ENCODE measurements at places on chromosomes 7 and 10.

- DNase-seq, result no peak
These were observed 66.4 kb upstream of the ATRNL1 start for GRCh38 chr10:115026746-115027140.

DNA sequence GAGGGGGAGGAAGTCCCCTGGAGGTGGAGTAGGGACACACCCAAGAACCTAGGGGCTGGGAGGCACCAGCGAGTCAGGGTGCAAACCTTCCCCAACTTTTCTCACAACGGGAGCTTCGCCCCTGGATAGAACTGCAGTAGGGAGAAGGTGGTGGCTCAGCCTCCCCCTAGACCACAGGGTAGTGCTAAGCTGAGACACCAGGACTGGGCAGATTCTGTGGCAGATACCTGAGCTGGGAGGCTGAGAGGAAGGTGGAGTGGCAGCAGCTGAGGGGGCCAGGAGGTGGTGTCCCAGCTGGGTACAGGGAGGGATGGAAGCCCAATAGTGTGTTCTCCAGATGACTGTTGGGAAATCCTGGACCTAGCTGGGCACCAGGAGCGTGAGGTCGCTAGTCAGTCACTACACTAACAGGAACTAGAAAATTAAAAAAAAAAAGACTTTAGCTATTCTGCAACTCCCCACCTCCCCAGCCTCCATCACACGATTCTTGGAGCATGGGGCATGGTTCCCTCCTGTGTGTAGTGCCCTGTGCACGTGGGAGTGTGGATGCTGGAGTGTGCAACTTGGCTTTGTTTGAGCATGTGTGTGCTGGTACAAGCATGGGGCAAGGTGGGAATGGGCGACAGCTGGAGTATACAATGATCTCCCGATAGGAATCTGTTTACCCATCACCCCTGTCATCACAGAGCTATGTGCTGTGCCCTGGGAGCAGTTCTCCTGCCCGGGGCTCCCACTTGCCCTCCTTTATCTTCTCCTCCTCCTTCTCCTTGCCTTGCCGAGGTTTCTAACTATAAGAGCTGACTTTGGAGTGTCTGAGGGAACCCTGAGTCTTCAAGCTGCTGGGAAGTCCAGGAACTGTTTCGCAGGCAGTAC is 8.8 kb upstream of the TRPV6 start:
- no peak for DNase-seq

DNA sequence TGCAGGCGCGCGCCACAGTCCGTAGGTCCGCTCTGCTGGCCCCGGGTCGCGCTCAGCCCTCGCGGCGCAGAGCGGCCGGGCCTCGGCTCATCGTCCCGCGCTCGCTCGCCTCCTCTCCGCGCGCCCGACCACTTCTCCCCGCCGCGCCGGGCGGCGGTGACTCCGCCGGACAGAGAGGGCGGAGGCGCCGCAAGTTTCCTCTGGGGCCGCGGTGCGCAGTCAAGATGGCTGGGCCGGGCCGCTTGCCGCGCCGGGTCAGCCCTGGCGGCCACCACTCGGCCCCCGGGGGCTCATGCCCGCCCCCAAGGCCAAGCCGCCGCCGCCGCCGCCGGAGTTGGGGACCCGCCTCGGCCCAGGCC is 441 bp downstream of the FZD8 start:
- DNase-seq, result no peak

DNA sequence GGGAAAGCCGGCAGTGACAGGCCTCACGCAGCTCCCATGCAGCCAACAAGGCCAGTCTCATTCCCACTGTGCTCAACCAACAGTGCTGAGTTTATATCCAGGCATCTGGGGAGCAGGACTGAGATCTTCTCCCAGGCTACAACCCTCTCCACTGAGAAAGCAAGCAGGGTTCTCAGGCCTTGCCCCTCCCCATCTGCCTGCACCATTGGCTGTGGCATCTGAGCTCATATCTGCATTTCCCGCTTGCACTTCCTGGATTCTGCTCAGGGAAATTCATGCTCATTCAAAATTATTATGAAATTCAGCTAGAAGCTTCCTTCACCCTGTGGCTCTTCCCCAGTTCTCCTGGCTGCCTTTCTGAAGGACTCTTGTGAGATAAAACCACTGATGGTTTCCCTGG is 1029.0 kb downstream of the GRM8 start:
- DNase-seq, result no peak

- no peak for DNase-seq
These were observed 13.9 kb downstream of the VENTX start for GRCh38 chr10:133251388-133252222.

- DNase-seq, result no peak
These were observed 16.1 kb downstream of the R3HCC1L start for GRCh38 chr10:98150544-98150943.

- no peak for DNase-seq
These were observed 99.9 kb downstream of the OAT start for GRCh38 chr10:124318811-124319210.

- DNase-seq, result no peak
These were observed 137.4 kb upstream of the KCNMA1 start for GRCh38 chr10:77774940-77775391.

GRCh38 chr10:78811174-78811573 is 257.6 kb upstream of the ZMIZ1 start:
- DNase-seq, result no peak

GRCh38 chr7:412313-412710 is 107.3 kb downstream of the PDGFA start:
- DNase-seq, result peak; percentile 34

DNA sequence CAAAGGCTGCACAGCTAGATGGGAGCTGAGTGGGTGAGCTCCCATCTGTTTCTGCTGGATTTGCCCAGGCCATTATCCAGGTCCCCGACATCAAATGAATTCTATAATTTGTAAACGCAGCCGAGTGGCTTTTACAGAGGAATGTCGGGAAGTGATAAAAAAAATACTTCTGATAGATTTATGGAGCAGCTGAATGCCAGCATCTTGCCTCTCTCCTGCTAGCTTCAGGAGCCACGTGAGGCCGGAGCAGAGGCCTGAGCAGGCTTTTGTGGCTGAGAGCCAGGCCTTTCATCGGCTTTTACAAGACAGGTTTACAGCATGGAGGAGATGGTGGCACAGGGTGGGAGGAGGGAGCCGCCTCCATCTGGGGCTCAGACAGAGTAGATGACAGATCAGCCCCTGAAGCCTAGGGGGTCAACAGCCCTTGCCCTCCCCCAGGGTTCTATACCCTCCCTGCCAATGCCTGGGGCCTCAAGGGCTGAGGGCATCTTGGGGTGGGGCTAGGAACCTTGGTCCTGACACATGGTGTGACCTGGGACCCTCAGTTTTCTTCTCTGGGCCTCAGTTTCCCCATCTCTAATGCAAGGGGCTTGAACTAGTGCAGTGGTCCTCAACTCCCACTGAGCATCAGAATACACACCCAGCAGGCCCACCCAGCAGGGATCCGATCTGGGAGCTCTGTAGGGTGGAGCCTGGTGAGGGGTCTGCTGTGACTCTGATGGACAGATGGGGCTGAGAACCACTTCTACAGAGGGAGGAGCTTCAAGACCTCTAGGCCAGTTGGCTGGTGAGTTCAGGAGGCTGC is 44.2 kb upstream of the PCBD1 start:
- no peak for DNase-seq

DNA sequence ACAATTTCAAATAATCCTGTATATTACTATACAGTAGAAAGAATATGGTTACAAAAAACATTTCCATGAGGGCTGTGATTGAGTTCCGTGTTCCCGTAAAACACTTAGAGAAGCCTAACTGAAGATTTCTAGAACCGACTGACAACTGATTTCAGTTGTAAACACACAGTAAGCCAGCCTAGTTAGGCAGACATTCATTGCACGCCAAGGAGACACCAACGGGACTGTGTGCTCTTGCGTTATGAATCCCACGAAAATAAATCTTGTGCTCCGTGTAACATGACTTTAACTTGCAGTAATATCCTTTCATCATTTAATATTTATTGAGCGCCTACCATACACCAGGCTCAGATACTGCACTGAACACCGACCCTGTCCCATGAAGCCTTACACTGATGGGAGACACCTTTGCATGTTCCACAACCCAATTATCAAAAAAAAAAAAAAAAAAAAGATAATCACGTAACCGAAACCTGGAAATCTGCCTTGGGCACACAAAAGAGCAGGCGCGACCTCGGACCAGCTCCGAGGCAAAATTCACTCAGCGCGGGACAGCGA is 420 bp upstream of the KLHL7 start:
- no peak for DNase-seq

GRCh38 chr10:124064676-124065075 is 28.7 kb downstream of the CHST15 start:
- DNase-seq, result no peak

DNA sequence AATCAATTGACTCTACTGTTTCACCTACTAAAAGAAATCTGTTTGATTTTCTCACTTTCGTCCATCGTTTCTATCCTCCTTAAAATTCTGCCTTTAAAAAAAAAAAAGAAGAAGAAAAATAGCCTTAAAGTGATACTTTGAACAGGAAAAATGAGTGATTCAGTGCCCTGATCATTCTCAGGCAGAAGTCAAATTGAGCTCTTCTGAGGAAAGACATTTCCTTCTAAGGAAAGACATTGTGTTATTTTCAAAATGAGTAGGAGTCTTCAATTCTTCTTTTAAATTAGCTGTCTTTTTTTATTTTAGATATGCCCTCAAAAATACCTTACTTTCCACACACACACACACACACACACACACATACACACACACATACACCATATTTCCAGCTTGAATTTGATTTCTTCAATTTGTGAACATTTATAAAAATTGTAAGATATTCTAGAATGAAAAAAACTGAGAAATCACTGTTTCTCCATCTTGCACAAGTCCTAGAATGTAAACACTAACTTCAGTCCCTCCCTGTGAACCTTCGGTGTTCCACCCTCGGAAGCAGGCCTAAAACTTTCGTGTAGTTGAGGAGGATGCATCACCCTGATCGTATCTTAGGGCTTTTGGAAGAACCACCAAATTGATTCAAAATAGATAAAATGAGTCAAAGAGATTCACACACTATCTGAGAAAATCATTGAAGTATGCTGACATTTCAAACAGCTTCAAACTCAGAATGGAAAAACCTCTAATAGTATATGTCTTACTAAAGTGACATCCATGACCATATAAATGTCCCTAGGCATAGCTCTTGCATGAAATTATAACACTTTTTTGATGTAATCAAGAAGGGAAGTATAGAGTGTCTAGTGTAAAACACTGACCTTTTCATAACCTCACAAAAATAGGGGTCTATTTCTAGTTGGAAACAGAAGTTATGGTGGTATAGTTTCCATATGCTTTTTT is 270.8 kb downstream of the GATA3 start:
- no peak for DNase-seq

GRCh38 chr7:101155303-101155702 is 1.0 kb downstream of the AP1S1 start:
- DNase-seq, result no peak

DNA sequence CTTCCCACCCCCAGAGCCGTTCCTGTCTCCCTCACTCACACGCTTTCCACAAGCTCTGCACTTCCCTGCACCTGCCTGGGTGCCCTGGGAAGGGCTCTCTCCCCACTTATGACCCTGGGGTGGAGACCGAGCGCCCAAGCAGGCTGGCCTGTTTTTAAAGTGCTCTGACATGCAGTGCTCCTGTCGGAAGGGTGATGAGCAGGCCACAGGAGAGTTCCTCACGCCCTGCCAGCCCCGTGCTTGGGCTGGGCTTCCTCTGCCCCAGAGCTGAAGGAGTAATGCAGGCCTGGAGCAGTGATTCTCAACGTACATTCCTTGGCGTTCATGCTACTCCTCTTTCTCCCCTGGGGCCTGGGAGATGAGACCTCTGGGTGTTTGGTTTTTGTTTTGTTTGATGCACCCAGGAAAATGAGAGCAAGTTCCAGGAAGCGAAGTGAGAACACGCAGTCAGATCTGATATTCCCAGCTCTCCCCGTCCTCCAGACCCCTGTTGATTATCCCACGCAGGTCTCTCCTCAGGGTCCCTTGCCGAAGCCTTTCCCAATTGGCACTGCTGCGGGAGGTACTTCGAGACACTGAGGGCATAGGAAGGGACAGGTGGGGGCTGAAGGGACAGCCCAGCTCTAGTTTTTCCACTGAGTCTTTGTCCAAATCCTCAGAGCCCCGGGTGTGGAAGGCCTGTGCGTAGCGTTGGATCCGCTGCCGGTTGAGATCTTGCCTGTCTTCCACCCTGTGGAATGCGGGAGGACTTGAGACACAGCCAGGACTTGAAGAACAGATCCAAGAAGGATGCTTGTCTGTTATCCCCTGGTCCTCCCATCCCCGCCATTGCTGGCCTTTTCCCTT is 14.1 kb downstream of the TRPV6 start:
- DNase-seq, result no peak

- no peak for DNase-seq
These were observed 187.9 kb downstream of the SNX10 start for GRCh38 chr7:26479581-26479980.

- DNase-seq, result no peak
These were observed 28.8 kb upstream of the GNAI1 start for GRCh38 chr7:80105701-80106408.

- no peak for DNase-seq
These were observed 48.5 kb downstream of the CPEB3 start for GRCh38 chr10:92242380-92242779.

DNA sequence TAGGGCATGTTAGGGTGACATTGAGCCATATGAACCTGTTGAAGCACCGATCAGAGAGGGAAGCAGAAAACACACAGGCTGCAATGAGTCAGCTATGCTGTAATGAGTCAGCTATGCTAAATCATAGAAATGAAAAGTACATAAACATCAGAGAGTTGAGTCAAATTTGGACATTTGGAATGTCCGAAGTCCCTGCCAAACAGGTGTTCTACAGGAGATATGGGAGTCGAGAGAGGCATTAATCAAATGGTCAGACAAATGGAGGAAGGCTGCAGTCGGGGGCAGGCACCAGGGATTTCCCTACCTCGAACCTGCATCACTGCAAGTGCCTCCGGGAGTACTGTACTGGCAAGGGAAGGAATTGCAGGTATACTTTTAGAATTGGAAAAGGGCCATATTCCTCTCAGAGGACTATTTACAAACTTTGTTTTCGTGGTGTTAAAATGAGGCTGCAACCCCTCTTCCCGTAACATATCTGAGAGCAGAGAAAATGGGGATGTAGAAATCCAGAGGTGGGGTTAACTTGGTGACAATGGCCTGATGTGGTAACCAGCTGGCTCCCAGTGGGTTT is 8.8 kb upstream of the ZC3HAV1 start:
- no peak for DNase-seq

DNA sequence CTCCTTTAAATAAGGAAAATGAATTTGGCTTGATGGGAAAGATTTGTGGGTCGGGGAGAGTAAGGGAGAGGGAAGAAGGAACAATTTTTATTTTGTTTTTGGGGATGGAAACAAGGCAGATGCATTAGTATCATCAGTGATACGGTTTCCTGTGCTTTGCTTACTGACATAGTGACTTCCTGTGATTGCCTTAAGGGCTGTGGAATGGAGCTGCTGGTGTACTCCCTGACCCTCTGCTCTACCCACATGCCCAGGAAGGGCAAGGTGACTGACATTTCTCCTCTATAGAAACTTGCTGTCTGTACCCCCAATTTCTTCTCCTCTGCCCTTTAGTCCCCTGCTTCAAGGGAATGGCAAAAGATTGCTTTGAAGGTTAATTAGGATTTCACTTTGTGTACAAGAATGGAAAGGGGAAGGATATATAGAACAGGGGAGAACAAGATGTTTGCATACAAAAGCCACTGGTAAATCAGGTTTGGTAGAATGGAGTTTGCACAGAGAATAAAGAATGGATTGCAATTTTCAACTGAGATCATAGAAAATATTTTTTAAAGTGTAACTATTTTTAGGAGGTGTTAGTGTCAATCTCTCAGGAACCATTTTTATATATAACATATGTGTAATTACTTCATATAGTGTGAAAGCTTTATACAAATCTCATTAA is 129.0 kb upstream of the AGR3 start:
- no peak for DNase-seq

Measured in sciatic nerve (tissue), 2 donors.